ENCODE measurements at places on chromosomes 11 and 22. TPM values are rescaled to one million over a fixed set of nuclear protein-coding genes. Genes with fewer than 3 reads are reported as not detected.
A peak's percentile ranks its signal among the peaks of the same experiment; 100 is the strongest.

MAPK8IP2 gene
- total RNA-seq: 0.71 TPM

- no peak for DNase-seq
These were observed 106.2 kb upstream of the CHORDC1 start for GRCh38 chr11:90329043-90329442.

DNA sequence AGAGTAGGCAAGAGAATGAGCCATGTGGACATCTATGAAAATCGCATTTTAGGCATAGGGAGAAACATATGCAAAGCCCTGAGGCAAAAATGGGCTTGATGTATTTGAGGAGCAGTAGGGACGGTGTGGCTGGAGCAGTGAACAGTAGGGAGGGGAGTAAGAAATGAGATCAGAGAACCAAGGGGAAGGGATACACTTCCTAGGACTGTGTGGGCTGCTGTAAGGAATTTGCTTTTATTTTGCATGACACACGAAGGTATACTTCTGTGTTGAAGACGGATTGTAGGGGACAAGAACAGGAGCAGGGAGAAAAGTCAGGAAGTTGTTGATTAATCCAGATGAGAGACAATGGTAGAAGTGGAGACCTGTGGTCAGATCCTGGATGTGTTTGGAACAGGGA lies 572.1 kb downstream of the JRKL start:
- no peak for DNase-seq

- DNase-seq: no peak
These were observed 29.7 kb upstream of the EMSY start for GRCh38 chr11:76415073-76415472.

GRCh38 chr11:77658213-77659013 lies 20.8 kb upstream of the CLNS1A start:
- DNase-seq: no peak

APOA1 gene
- total RNA-seq: 9.5 TPM

DNA sequence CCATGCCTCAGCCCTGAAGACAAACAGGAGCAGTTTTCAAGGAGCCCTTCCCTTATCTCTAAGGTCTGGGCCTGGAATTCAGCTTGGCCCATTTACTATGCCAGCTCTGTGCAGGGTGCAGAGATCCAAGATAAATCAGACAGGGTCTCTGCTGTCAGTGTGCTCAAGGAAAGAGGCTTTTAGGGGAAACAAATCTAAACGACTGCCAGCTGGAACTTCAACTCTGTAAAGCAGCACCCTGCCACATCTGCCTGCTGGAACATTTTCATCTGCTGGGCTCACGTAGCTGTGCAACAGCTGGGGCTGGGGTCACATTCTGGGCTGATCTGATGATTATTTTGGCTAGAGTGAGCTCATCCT lies 19.8 kb upstream of the EHF start:
- no peak for DNase-seq

TRIM66 gene
- 3.7 TPM for total RNA-seq

GRCh38 chr11:77131560-77131959 lies 3.5 kb downstream of the MYO7A start:
- DNase-seq: no peak

GRK2 gene
- total RNA-seq: 52.7 TPM

DNA sequence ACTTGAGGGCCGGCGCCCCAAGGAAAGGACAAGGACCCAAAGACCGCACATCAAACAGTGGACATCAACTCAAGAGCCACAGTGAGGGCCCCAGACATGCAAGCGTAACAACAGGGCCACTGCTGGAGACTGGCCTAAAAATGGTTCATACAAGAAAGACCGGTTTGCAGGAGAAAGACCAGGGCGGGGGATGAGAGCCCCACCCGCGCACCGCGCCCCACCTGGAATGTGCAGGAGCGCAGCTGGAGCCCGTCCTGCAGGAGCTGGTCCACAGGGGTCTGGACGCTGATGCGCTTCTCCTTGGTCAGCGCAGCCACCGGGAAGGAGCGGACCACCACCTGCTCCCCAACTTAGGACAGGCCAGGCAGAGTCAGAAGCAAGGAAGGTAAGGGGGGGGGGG lies 13.9 kb downstream of the SBF1 start:
- DNase-seq: no peak

HEPHL1 gene
- total RNA-seq: not detected

DNA sequence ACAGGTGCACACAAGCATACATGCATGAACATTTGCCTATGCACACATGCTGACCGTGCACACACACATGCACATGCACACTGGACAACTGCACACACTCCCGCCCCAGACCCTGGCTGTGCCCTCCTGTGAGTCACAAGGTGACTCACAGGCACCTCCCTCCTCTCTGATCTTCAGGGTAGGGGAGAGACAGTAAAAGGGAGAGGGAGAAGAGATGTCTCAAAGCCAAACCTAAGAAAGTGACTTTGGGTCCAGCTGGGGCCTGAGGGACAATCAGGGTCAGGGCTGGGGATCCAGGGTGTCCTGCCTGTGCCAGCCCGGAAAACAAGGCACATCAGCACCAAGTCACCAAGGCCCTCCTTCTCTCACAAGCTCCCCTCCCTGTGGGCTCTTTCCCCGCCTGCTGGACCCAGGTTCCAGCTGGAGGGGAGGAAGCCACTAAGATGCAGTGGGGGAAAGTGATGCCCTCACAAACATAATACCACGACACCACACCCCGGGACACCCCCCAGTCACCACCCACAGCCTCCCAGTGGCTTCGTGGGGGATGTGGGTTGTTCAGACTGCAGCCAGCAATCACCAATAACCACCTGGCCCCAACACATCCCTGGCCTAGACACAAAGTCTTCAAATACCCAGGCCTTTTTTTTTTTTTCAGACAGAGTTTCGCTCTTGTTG lies 39.3 kb downstream of the PDGFB start:
- no peak for DNase-seq

DNA sequence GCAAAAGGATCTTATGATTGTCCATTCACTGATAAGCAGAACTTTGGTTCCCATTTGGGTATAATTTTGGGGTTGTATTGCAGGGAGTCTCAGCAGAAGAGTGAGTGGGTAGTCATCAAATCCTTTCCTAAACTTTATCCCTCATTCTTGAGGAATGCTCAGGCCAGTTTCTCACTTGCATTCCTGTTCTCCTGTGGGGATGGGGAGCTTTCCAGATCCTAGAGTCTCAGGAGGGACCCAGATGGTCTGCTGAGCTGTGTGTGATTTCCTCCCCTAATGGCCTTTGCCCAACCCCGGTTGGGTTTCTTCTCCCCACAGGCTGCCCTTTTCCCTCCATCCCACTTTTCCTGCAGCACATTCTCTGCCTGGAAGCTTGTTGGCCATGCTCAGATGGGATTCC lies 79.9 kb downstream of the MIAT start:
- no peak for DNase-seq

- no peak for DNase-seq
These were observed 25.4 kb upstream of the MUC5B start for GRCh38 chr11:1197431-1197885.

- DNase-seq: no peak
These were observed 108.4 kb downstream of the ZNF280B start for GRCh38 chr22:22400099-22400498.

DNA sequence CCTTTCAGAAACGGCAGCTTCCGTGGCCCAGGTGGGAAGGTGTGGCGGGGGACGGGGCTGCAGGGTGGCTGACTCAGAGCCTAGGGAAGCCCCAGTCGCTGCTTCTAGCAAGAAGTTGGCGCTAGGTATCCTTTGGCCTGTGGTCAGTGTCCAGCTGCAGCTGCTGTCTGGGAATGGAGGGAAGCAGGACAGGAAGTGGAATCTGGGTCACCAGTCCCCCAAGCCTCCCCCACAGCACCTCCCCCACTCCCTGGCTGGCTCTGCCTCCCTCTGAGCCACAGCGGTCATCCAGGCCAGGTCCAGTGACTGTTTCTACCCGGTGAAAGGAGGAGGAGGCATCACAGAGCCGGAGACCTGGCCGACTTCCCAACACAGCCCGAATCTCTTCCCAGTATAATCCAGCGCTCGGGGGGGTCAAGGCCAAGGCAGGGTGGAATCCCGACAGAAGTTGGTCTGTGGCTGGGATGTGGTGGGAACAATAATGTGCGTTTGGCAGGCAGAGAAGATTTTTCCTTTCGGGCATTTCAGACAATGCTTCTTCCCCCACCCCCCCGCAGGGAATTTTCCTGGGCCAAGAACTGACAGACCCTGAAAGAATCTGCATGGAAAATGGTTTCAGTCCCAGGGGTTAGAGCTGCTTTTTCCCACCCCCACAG lies 45.1 kb downstream of the C11orf96 start:
- DNase-seq: peak; percentile 95

DRD4 gene
- not detected for total RNA-seq

DNA sequence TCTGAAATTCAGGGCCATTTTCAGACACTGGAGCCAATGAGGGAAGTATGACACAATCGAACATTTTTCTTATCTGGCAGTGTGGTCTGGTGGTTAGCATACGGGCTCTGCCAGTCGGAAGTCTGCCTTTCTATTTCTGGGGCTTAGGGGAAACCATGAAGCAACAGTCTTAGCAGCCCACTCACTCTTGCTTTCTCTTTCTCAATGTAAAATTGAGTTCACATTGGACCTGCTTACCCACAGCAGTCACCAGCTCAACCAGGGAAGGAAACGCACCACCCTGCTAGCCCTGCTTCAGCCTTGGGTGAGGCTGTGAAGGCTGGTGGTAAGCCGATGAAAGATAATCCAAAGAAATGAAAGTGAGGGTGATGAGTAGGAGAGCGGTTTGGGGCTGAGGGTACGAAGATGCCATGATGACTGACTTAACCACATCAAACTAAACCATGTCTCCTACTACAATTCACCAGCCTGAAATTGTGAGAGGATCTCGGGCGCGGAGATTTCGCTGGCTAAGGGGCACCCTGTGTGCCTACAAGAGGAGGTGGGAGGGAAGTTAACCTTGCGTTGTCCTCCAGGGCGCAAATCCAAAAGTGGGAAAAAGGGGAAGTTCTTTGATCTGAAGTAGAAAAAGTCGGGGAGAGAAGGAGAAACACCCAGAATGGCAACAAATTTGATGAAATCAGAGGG lies 2.0 kb upstream of the LMO2 start:
- DNase-seq: no peak

DNA sequence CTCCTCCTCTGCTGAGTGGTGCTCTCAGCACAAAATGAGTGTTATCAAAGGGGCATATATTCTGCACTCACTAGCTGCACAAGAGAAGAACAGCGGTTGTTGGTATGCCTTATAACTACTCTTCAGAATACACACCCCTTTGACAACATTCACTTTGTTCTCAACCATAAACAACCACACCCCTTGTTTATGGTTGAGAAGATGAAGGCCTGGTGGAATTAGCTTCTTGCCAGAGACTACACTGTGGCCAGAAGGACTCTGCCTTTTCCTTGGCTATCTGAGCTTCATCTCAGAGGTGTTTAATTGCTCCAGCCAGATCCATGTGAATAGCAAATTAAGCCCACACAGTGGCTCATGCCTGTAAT lies 45.0 kb upstream of the CLDN5 start:
- DNase-seq: no peak

GRCh38 chr11:114308689-114309089 lies 12.5 kb downstream of the NNMT start:
- peak; percentile 76 for DNase-seq

CREB3L1 gene
- total RNA-seq: 15.1 TPM

DNA sequence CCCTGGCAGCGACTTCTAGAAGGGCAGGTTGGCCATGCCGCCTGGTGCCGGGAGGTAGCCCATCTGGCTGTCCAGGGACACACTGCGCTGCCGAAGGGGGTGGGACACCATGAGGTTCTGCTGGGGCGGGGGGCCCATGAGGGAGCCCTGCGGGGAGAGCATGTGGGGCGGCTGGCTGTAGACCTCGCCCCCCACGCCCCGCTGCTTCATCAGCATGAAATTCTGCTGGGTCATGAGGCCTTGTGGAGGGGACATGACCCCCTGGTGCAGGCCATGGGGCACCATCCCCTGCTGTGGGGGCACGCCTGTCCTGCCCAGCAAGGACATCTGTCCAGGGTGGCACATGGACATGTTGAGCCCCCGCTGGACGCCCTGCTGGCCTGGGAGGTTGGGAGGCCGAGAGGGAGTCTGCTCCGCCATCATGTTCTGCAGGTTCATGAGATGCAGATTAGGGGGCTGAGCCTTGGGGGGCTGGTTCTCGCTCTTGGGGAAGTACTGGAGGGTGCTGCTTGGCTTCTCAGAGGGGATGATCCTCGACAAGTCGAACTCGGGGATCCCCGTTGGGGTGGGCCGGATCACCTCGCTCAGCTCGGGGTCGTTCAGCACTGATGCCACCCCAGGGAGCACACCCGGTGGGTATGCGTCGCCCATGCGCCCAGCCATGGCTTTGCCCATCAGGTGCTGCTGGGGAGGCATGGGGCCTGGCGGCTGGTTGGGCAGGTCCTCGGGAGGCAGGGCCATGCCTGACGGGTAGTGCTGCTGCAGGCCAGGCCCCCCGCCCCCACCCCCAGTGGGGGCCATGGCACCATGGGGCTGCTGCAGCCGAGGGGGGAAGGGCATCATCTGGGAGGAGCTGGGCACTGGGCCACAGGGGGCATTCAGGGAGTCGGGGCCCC lies 15.0 kb downstream of the CXCR5 start:
- no peak for DNase-seq
